PC-9 (cell line): ENCODE measurements at places on chromosomes 3 and 15. TPM values are rescaled to one million over a fixed set of nuclear protein-coding genes. Genes with fewer than 3 reads are reported as not detected.

- no peak for DNase-seq
These were observed 6.1 kb downstream of the OR5H15 start for GRCh38 chr3:98172621-98173020.

GRCh38 chr15:87850916-87851315, 405.6 kb downstream of the NTRK3 start:
- DNase-seq, result no peak

DNA sequence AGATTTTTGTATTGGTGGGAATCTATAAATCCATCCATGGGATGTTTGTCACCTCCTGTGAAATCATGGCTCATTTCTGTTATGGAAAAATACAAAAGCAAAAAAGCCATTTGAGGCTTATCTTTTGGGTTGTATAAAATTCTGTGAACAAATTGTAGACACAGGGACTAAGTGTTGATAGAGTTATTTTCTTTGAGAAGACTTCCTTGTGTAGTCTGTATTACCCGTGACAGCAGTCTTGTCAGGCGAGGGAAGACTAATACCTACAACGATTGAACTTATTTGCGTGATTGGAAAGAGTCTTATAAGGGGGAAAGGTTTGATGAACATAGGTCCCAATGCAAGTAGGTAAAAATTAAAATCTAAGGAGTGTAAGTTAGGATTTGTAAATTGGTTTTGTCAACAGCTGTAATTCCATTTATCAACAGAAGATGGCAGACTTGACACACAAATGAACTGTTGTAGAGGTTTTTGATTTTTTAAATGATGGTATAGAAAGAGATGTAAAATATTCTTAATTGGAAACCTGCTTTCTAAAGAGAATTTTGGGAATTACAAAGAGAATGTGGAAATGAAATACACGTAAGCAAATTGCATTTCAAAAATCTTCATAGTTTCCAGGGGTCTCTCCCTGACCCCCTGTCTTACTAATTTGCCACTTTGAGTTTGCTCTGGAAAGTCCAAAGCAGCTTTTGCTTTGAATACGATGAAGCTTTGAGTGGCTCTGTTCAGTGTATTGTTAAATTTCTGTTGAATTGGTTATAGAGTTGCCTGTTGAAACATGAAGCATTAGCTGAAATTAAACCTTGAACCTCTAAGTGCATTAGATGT, 33.2 kb downstream of the SLC25A26 start:
- no peak for DNase-seq

Gene CD200R1
- 0.20 and 0.63 TPM in 2 replicates for total RNA-seq

Gene GOLGA6L1
- not detected in 2 replicates for total RNA-seq

Gene LMCD1
- 10.0 and 10.3 TPM in 2 replicates for total RNA-seq

GRCh38 chr15:78301828-78302227, 2.4 kb upstream of the SKIC8 start:
- no peak for DNase-seq

DNA sequence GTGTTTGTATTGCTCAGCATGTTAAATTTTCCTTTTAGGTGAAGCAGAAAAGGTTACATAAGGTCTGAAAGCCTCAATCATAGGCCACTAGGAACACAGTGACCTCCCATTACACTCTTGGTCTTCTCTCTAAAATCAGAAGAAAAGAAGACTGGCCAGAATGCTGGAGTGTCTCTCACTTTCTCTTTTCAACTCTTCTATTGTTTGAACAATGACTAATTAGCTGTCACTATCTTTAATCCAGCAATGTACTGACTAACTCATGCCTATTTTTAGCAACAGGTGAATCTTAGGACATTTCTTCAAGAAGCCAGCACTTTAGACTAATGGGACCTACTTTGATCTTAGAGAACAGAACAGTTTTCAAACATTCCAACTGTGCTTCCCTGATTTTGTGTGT, 142.8 kb downstream of the TGFBR2 start:
- no peak for DNase-seq

GRCh38 chr15:74907163-74907870, 666 bp upstream of the FAM219B start:
- no peak for DNase-seq

Gene RASL12
- total RNA-seq, result not detected in 2 replicates

Gene DUOXA2
- total RNA-seq, result not detected in 2 replicates

GRCh38 chr3:131363275-131363674, 18.3 kb upstream of the NUDT16 start:
- no peak for DNase-seq

- peak; percentile 62 for DNase-seq
These were observed 68.5 kb downstream of the MYO1E start for GRCh38 chr15:59304034-59304795.

Gene INSYN1
- not detected in 2 replicates for total RNA-seq

GRCh38 chr3:3110749-3111361, 681 bp upstream of the IL5RA start:
- DNase-seq, result peak; percentile 16

Gene SCG5
- 0.39 TPM in 1 of 2 replicates, not detected in the other for total RNA-seq

GRCh38 chr3:63768386-63768785, 50.7 kb upstream of the C3orf49 start:
- DNase-seq, result no peak

Gene GPR149
- total RNA-seq, result not detected in 2 replicates

DNA sequence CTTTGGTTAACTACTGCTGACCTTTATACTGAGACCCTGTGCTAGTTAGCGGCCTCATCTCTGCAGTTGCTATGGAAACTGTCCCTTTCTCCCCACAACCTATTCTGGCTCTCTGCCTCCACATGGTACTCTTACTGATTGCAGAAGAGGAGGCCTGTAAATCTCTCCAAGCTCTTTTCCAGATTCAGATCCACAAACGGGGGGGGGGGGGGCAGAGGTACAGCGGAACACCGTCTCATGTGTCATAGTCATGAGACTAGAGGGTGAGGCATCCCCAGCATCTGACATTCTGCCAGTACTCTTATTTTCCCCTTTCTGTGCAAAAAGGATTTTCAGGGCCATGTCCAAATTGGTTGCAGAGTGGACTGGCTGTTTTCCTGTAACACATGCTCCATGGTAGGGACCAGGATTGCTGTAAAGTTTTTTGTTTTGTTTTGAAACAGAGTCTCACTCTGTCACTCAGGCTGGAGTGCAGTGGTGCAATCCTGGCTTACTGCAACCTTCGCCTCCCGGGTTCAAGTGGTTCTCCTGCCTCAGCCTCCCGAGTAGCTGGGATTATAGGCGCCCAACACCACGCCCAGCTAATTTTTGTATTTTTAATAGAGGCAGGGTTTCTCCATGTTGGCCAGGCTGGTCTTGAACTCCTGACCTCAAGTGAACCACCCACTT, 8.3 kb upstream of the MAP1A start:
- DNase-seq, result no peak
